ENCODE measurements at places on chromosomes 5 and 9. TPM values are rescaled to one million over a fixed set of nuclear protein-coding genes. Genes with fewer than 3 reads are reported as not detected.

The STPG3 gene
- not detected for total RNA-seq

The NR2F1 gene
- total RNA-seq = 24.6 TPM

The TSTD2 gene
- 10.6 TPM for total RNA-seq

The ERBIN gene
- total RNA-seq = 44.2 TPM

The PCDHGC3 gene
- 7.8 TPM for total RNA-seq

The IL5 gene
- not detected for total RNA-seq

The TMEM8B gene
- total RNA-seq = under 0.01 TPM

The FGF10 gene
- not detected for total RNA-seq

The ZNF883 gene
- 0.32 TPM for total RNA-seq

The PITX1 gene
- total RNA-seq = 0.32 TPM

The ADRB2 gene
- total RNA-seq = 0.97 TPM

The ANP32B gene
- total RNA-seq = 4.2 TPM

The F12 gene
- total RNA-seq = 1.7 TPM

The SPINK6 gene
- not detected for total RNA-seq

The CDO1 gene
- 1.1 TPM for total RNA-seq

The PTGDS gene
- total RNA-seq = 0.65 TPM

The AUH gene
- total RNA-seq = 12.2 TPM

The MSMP gene
- total RNA-seq = 187 TPM

The FCN2 gene
- not detected for total RNA-seq

The FOXD4L5 gene
- total RNA-seq = not detected

The ANKRD31 gene
- not detected for total RNA-seq

The ZSWIM6 gene
- total RNA-seq = 13.8 TPM

The BARHL1 gene
- total RNA-seq = not detected

The BTNL8 gene
- not detected for total RNA-seq

The TAF11L9 gene
- not detected for total RNA-seq

The TRPM3 gene
- 1.6 TPM for total RNA-seq

The SLU7 gene
- total RNA-seq = 73.1 TPM

All from epithelial cell of umbilical artery (primary cell).